Putamen (tissue), 1 donor: ENCODE measurements at places on chromosomes 5 and 9.

GRCh38 chr5:135230251-135230925, 168.6 kb downstream of the MACROH2A1 start:
- no peak for DNase-seq

DNA sequence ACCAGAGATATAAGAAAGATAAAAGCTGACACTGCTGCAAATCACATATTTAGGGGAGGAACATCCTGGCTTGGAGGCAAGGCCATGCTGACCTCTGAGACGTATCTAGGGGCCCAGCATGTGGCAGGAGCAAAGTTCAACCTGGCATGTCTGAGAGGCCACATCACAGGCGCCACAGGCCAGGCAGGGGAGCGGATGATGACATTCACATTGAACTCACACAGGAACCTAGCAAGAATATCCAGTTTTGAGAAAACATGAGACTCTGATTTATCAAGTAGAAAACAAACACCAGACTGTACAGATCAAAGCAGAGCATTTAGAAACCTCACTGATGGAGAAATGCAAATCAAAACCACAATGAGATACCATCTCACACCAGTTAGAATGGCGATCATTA, 64.2 kb upstream of the STK32A start:
- DNase-seq = no peak

- no peak for DNase-seq
Measured at GRCh38 chr9:8337834-8338766, 538.5 kb upstream of the DMAC1 start.

- no peak for DNase-seq
Measured at GRCh38 chr5:149667084-149667828, 62.9 kb upstream of the PPARGC1B start.

- DNase-seq = no peak
Measured at GRCh38 chr5:54272746-54273145, 37.6 kb downstream of the ARL15 start.

DNA sequence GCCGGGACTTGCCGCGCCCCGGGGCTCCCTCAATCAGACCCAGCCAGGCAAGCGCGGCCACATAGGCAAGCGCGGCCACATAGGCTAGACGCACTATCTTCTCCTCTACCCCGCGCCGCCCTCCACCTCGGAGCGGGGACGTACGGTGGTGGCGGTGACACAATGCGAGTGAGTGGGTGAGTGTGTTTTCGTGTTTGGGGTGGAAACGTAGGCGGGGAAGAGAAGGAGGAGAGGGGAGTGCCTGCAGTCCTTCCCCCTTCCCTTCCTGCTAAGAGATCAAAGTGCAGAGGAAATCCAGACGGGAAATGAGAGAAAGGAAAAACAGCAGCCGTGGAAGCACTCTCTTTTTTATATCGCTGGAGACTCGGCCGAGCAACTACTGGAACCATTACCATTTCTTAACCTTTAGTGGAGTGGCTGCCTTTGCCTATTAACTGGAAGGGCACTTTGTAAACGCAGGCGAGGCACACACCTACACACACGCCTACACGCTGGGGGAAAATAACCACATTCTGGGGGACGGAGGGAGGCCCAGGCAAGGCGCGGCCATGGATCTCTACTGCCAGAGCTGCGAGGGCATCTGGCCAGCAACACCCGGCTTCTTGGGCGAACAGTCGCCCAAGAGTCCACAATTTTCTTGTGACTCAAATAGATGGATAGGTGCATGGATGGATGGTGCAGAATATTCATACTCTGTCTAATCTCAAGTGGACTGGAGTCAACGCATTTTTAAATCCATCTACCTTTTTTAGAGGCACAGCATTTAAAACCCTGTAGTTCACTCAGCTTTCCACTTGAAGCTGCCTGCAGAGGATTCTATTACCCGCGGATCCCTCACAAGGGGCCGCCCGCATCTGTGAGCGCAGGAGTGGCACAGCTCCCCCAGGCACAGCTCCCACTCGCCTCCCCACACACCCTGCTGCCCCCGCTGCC, 2.1 kb downstream of the EDIL3 start:
- DNase-seq = peak; percentile 74

- no peak for DNase-seq
Measured at GRCh38 chr5:10975945-10976344, 214.9 kb upstream of the DAP start.

GRCh38 chr5:143008809-143009521, 238.8 kb downstream of the ARHGAP26 start:
- no peak for DNase-seq

GRCh38 chr5:34525761-34526160, 130.4 kb upstream of the RAI14 start:
- DNase-seq = no peak

DNA sequence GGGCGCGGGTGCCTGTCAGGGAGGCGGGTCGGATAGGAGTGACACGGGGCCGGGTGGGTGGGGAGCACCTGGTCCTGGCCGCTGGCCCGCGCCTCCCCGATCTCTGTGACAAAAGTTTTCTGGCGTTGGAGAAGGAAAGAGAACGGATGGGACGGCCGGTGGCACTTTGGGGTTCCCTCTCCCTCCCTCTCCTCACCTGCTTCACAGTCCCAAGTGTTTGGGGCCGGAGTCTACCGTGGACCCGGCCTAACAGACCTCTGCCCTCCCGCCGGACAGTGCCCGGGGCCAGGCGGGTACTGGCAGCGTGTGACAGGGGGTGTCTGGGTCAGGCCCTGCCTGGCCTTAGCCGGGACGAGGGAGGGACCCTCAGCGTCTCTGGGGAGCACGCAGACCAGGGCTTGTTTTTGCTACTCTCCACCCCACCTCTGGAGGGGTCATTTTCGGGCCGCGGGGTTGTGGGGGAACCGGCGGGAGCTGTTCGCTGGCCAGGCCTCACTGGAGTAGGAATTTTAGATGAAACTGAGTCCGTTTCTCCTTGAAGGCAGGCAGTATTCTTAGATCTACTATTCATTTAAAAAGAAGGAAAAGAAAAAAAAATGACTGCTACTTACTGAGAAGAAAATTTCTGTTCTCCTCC, 1.7 kb downstream of the PRDM6 start:
- DNase-seq = no peak

DNA sequence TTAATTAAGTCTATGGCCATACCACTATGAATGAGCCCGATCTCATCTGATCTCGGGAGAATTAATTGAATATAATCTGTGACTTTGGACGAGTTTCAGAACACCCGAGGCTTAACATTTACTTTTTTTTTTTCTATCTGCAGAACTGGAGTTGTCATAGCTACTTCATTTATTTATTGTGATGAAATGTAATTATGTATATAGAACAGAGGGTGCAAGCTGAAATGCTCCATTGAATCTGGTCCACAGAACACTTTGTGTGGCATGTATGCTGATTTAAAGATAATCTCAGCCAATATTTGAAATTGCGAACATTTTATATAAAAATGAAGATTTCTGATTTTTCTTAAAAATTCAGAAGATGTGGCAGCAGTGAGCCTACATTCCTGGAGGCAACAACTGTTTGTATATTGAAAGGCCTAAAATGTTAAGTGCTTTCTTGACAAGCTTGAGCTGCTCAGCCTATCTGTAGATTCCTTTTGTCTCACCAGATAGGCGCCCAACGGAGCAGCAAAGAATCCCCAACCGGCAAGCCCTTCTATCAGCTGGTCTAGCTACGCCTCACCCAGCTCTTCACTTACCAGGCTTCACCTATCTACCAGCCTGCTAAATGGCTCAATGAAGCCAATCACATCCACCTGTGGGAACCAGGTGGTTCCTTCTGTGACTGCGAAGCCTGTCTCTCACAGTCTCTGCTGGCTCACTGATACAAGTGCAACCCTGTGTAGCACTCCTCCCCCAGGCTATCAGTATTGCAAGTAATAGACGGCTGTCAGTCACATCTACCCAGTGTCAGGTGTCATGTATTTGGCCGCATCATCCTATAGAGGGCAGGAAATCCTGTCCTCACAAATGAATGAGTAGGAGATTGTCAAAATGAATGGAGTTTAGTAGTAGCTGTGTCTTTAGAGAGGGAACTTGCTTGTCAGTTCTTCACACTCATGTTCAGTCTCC, 170.6 kb upstream of the MRPS30 start:
- DNase-seq = no peak

DNA sequence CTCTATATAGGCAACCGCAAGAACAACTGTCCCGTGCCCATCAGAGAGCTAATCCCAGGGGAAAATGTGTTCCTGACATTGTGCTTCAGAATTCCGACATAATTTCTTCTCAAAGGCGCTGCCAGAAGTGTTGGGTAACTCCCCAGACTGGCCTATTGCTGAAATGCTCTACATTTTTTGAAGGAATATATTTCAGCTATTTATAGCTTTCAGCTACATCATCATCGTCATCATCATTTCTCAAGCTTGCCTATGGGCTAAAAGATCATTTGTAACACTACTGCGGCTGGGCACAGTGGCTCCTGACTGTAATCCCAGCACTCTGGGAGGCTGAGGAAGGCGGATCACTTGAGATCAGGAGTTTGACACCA, 49.7 kb downstream of the MYO10 start:
- no peak for DNase-seq

DNA sequence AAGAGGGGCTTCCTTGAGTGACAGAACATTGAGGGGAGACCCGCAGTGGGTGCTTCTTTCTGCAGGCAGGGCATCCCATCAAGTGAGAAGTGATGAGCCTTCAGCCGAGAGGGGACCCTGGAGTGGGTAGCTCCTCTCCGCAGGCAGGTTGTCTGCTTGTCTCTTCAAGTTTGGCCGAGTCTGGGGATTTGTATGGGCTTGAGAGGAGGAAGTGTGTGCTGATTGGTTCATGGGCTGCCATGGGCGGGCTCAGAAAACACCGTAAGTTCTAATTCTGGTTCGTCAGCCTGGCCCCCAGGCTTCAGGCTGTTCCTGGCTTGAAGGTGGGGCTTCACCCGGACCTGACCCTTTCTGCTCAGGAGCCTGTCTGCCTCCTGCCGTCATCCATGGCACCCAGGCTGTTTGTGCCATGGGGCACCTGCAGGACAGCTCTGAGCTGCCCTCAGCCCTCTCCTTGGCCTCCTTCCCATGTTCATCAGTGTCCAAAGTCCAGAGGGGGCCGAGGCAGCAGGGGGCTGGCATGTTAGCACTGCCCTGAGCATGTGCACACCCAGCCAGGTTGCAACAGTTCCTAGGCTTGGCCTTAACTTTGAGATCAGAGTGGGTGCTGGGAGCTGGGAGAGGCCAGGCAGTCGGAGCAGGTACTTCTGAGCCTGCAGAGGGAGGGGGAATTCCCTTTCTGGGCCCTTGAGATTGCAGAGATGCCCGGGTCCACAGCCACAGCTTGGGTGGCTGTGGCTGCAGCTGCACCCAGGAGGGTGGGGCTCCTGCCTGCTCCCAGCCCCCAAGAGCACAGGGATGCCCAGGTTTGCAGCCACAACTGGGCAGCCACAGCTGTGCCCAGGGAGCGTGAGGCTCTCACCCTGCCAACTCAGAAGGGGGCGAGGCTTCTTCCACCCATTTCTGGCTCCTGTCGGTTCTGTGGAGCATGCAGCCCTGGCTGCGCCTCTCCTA, 13.5 kb upstream of the DHFR start:
- no peak for DNase-seq

DNA sequence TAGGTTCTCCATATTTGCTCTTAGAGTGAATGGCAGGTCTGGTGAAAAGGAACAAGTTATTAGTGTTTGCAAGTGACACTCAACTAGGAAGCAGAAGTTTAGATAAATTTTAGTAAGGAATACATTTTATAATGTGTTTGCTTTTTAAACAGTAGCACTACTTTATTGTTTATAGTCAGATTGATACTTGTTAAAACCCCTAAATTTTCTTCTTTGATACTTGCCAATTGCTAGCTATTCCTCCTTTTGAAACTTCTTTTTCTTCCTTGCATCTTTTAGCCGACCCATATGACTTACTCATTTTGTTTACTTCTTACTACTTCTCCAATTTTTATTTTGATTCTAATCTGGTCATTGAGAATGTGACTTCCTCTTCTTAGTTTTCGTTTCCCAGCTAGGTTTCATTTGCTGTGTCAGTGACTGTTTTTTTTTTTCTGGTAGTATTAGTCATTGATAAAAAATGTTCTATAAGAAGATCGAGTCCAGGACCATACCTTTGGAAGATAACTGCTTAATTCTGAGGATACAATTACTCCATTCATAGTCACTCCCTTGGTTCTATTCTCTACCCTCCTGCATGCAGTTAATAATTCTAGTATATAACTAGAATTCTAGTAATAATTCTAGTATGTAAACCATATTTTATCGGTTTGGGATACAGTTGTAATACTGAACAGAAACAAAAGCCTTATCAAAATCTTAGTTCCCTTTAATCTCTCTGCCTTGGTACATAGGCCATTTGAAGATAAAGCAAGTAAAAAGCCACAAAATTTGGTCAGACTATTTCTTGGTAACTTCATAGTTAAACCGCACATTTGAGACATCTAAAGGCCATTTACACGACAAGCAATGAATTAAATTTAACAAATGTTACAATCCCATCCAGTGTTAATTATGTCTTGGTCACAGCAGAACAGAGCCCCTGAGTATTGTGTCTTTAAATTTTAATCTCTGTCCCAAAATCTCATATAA, 2.8 kb upstream of the RICTOR start:
- DNase-seq = peak; percentile 35
